ENCODE measurements at places on chromosomes 1 and 21. TPM values are rescaled to one million over a fixed set of nuclear protein-coding genes. Genes with fewer than 3 reads are reported as not detected.

RGS5 gene
- 93.1 TPM for total RNA-seq

HSPA6 gene
- total RNA-seq: 10.9 TPM

GOLT1A gene
- 22.4 TPM for total RNA-seq

MYBPH gene
- not detected for total RNA-seq

DNA sequence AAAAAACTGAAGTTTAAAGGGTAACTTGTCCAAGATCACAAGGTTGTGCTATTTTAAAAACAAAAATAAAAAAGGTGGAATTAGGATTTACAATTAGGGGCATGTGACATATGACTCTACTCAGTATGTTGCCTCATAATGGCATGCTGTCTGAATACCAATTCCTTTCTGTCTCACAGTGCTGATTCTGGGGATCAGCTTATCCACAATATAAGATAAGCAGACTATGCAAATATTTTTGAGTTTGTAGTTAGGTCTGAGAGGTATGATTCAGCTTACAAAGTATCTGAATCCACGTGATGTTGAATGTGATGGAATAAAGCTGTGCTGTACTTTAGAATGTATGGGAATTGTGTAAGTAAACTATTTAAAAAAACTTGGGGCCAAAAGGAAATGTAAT is 216.6 kb downstream of the HHIPL2 start:
- no peaks in the 10 kb centered on the region for H3K27me3 ChIP-seq
- no peaks in the 10 kb centered on the region for H3K36me3 ChIP-seq
- H3K27ac ChIP-seq: no peak overlapping the region
- DNase-seq: no peak

DNA sequence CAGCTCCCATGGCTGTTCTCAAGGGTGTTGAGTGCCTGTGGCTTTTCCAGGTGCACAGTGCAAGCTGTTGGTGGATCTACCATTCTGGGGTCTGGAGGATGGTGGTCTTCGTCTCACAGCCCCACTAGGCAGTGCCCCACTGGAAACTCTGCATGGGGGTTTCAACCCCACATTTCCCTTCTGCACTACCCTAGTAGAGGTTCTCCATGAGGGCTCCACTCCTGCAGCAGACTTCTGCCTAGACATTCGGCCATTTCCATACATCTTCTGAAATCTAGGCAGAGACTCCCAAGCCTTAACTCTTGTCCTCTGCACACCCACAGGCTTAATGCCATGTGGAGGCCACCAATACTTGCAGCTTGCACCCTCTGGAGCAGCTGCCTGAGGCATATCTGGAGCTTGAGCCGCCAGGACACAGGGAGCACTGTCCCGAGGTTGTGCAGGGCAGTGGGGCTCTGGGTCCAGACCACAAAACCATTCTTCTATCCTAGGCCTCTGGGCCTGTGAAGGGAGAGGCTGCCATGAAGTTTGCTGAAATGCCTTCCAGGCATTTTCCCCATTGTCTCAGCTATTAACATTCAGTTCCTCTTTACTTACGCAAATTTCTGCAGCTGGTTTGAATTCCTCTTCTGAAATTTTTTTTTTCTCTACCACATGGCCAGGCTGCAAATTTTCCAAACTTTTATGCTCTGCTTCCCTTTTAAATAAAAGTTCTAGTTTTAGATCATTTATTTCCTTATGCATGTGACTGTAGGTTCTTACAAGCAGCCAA is 8.8 kb upstream of the CAPN8 start:
- DNase-seq: no peak
- H3K36me3 ChIP-seq: no peaks in the 10 kb centered on the region
- no peaks in the 10 kb centered on the region for H3K27me3 ChIP-seq
- H3K4me3 ChIP-seq: no peak overlapping the region
- no peak overlapping the region for H3K27ac ChIP-seq

GRCh38 chr21:36115138-36115730 is 19.6 kb upstream of the CBR3 start:
- H3K36me3 ChIP-seq: no peaks in the 10 kb centered on the region
- no peaks in the 10 kb centered on the region for H3K27me3 ChIP-seq
